ENCODE measurements at places on chromosomes 2 and 18.

- no peak for DNase-seq
Observed at GRCh38 chr2:197144183-197144582, 166.4 kb downstream of the ANKRD44 start.

DNA sequence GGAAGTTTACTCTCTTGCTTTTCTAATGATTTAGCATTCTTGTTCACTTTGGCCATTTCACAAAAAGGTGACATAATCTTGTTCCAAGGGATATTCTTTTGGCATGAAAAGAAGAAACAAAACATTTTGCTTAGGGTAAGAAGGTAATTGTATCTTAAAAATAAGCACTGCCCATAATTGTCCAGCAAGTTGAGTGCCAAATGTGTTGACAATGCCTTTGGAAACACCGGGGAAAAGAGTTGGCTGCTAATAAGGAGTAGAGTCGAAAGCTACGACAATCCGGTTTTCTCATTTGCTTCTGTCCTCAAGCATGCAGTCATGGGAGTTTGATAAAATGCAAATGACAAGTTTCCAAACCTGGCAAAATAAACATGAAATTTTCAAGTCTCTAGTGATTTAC is 27.3 kb downstream of the ITGAV start:
- DNase-seq = no peak

- no peak for DNase-seq
Observed at GRCh38 chr2:145593991-145594614, 1074.2 kb upstream of the ZEB2 start.

- no peak for DNase-seq
Observed at GRCh38 chr2:20150110-20150706, 74.7 kb downstream of the SDC1 start.

DNA sequence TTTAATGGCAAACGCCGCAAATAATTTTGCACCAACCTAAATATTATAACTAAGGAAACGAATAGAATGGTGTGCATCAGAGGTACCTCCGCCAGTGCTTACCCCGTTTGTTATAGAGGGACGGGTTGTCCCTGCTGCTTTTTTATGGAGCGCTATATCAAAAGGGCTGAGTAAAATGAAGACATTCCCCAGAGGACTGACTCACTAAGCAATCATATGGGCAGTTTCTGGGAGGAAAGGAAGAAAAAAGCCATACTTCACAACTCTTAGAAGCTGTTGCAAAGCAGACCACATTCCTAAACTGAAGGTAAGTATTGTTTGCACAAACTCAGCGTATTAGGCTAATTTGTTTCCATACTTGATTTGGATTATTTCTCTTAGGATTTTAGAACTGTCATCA is 12.9 kb downstream of the ID2 start:
- DNase-seq = no peak

DNA sequence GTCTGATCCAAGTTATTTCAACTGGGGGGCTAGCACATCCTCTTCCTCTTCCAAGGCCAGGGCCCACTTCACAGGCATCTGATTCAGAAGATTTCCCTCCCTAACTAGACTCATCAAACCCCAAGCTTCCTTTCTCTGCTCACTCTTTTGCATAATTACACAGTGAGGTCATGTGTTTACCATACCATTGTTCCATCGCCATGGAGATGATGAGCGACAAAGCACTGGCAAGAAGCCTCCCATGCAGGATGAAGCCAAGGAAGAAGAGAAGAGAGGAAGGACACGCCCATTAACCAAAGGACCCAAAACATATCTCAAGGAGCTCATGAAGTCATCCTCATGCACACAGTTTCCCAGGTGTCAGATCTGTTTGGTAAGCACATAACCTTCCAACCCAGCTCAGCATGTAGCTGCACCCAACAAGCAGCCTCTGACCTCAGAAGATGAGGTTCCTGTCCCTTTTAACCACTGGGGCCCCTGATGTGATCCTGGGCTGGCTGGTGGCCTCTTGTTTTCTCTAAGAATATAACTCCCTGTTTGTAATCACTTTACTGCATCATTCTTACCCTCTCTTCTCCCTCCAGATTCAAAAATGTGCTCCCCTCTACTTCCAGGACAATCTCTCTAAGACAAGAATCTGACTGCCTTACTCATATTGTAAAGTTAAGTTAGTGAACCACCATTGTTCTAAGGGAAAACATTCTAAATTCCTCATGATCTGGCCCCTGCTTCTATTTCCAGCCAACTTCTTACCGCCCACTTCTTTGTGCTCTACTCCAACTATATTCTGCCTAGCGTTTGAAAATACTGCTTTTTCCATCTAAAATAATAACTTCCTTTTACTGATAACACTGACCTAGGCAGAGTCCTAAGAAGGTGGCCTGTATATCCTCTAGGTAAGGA is 190.1 kb downstream of the TTC32 start:
- no peak for DNase-seq

- DNase-seq = no peak
Observed at GRCh38 chr2:205188239-205189138, 493.8 kb upstream of the NRP2 start.

DNA sequence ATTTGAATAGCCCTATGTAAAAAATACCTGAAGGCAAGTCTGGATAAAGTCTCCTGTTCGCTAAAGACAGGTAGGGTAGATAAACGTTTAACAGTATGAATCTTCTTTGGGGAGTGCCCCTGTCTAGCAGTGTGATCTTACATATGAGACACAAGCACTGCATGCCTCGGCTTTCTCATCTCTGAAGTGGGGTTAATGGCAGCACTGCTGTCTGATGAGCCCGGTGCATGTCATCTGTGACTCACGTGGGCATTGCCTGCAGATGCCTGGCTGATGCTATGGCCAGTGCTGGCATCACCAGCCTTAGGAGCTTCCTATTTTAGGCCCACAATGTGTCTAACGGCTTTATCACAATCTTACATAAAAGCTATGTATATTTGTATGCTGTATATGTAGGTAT is 50.1 kb downstream of the GALR1 start:
- no peak for DNase-seq

DNA sequence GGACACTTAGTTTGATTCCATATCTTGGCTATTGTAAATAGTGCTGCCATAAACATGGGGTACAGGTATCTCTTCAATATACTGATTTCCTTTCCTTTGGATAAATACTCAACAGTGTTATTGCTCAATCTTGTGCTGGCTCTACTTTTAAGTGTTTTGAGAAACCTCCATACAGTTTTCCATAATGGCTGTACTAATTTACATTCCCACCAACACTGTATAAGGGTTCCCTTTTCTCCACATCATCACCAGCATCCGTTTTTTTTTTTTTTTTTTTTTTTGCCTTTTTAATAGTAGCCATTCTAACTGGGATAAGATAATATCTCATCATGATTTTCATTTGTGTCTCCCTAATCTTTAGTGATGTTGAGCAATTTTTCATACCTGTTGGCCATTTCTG is 29.9 kb upstream of the GALNT5 start:
- no peak for DNase-seq

DNA sequence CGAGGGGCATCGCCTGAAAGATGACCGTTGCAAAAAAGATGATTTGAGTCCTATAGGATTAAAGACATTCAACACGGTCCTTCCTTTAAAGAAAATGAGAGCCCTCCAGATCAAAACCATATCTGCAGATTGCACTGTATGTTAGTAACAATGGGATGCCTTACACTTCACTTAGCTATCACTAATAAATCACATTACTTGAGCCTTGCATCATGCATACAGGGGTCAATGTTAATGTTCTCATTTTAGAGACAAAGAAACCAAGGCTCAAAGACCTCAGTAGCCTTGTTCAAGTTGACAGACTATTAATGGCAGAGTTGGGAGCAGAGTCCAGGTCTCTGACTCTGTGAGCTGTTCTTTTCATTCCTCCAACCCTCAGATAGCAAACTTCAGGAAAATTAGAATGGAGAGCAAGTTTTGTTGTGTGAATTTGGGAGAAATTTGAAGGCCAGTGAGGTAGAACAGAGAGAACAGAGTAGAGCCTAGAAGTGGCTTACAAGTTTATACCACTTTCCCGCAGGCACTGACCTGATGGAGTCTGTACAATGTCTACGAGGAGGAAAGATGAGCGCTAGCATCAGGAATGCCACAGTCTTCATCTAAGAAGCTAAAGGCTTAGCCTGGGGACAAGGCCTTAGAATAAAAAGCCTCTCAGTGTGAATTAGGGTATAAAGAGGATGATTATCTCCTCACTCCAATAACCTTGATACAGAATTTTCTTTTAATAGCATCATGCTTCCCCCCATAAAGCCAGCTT is 48.3 kb downstream of the TRIB2 start:
- DNase-seq = no peak

- no peak for DNase-seq
Observed at GRCh38 chr2:125455110-125455509, 1200.8 kb upstream of the GYPC start.

DNA sequence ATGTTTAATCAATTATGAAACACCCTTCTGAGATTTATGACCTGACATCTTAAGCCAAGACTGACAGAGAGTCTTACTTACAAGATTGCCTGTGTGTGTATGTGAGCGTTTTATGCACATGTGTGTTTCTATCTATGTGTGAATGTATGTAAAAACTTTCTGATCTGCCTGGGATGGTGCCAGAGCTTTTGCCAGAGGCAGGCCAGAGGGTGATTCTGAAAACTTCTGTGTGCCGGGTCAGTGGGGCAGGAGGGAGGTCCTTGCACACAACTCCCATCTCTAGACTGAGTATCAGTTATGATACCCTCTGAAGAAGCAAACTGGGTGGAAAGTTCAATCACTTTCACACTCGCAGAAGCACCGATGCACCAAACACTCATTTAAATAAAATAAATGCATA is 335.0 kb upstream of the NT5C1B start:
- DNase-seq = no peak

Data from GM19239 (cell line).